ENCODE measurements at places on chromosomes 11 and 22.

GRCh38 chr11:36508743-36509142 is 1.3 kb downstream of the TRAF6 start:
- no peak for DNase-seq

DNA sequence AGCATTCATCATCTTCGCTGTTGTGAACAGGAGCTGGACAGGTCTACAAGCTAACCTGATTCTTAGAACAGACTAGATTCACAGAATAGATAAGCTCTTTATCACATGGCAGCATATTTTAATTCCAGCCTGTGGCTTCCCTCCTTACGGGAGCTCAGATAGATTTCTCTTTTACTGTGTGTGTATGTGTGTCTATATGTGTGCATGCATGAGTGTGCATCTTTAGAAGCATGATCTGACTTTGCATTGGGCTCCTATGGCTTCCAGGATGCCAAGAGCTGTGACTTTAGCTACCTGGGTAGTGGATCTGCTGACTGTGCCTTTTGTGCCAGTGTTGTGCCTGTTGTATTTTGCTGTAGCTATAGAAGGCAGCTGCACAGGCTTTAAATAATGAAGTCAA is 44.3 kb downstream of the ZNRF3 start:
- no peak for DNase-seq

GRCh38 chr22:19378344-19378674 is 53.2 kb downstream of the HIRA start:
- DNase-seq, result peak; percentile 20

DNA sequence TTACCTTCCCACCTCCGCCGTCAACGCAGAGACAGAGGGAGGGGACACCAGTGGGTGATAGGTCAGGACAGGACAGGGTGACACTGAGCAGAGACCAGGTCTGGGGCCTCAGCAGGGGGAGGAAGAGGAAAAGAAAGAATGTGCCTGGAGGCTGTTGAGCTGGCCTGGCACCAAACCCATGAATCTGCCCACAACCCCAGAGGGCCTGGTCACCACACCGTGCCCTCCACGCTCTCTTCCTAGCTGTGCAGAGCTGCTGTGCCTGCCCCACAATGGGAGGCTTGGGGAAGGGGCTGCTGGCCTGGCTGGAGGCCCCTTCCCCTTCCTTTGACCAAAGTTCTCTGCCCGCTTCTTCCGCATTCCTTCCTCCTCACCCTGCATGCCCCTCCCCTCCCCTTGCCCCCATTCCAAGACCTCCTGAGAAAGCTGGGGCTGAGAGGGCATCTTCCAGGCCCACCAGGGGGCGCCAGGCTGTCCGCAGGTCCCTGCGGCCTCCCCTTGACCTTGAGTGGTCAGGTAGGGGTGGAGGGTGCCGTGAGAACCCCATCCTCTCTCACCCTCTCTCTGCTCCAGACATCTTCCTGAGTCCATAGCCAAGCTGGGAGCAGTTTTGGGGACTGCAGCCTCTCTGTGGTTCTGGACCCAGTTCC is 11.0 kb upstream of the CACNA1I start:
- no peak for DNase-seq

DNA sequence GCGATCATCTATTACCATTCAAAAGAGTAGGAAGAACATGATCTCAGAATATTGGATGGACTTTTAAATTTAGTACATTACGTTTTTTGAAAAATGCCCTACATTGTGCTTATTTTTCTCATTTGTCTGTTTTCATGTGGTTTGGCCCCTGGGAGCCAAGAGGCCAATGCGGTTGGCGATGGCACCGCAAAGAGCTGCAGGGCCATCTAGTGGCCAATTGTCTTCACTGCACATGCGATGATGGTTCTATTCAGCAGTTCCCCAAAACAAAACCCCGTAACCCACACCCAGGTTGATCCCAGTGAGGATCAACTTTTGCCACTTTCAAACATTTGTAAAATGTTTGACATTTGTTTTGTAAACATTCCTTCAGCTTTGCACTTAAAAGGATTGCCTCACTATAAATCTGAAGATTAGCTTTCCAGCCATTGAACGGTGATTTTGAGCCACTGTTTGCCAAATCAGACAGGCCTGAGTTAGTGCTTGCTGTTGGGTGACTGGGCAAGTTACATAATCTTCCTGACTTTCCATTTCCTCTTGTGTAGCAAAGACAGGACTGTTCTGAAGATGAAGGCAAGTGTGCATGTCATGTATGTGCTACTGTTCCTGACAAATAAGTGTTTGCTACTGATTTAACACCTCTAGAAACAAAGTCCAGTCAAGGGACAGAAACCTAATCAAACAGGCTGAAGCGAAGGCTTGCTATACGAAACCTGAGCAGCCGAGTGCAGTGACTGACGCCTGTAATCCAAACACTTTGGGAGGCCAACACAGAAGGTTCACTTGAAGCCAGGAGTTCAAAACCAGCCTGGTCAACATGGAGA is 29.2 kb upstream of the XBP1 start:
- peak; percentile 74 for DNase-seq

- DNase-seq, result no peak
Measured at GRCh38 chr22:17114898-17115235, 6.3 kb downstream of the TMEM121B start.

DNA sequence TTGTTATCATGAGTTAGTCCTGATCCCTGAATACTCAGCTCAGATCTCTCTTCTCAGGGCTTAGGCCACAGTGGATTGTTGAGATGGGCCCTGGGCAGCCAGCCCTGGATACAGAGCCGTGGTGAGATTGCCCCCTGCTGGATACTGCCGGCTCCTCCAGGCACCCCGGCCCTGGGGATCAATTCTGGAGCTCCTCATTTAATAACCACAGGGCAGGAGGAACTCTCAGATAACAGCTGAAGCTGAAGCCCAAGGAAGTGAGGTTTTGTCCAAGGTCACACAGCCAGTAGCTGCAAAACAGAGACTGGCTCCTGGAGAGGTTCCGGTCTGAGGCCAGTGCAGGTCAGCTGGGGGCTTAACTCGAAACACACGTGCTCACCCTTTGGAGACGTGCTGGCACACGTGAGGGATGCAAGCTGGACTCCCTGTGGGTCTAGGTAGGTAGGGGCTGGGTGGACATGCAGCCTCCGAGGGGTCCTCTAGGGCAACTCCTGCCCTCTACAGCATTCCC is 16.0 kb downstream of the USH1C start:
- no peak for DNase-seq

DNA sequence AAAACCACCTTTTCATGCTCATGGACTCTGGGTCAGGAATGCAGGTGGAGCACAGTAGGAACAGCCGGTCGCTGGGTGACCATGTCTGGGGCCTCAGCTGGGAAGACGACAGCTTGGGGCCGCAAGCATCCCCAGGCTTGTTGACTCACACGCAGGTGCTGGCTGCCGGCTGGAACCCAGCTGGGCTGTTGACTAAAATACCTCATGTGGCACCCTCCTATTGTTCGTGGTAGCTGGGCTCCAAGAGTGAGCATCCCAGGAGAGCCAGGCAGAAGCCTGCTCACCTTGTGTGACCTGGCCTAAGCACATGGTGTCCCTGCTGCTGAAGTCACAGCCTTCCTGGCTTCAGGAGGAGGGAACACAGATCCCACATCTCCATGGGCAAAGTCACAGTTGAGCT is 9.4 kb downstream of the DPP3 start:
- no peak for DNase-seq

GRCh38 chr11:114152785-114153184 is 93.3 kb downstream of the ZBTB16 start:
- no peak for DNase-seq

GRCh38 chr22:33104147-33104854 is 46.1 kb upstream of the SYN3 start:
- DNase-seq, result no peak

DNA sequence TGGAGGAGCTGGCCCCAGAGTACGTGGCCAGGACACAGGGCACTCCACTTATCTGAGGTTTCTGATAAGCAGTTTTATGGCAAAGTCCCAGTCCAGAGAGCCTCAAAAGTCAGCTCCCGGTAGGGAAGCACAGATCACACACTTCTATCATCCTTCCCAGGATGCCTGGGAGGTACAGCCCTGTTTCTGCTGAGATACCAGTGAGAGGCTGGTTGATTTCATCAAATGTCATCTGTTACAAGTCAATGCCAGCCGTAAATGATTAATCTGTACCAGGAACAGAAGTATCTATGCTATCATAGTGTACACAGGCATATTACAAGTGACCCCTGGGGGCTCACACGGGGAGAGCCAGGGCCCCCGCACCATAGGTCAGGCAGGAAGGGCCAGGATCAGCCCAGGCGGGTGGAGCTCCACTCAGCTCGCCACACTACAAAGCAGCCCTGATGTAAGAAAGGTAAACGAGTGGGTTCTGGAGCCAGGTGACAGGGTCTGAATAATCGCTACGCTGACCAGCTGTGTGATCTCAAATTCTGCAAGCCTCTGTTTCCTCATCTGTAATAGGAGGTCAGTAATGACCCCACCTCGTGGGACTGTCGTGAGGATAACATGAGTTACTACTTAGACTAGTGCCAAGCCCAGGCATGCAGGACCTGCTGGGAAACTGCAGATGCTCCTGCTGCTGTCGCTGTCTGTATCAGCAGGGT is 17.6 kb downstream of the PLA2G6 start:
- DNase-seq, result no peak

GRCh38 chr11:71977090-71977489 is 21.6 kb upstream of the IL18BP start:
- no peak for DNase-seq

DNA sequence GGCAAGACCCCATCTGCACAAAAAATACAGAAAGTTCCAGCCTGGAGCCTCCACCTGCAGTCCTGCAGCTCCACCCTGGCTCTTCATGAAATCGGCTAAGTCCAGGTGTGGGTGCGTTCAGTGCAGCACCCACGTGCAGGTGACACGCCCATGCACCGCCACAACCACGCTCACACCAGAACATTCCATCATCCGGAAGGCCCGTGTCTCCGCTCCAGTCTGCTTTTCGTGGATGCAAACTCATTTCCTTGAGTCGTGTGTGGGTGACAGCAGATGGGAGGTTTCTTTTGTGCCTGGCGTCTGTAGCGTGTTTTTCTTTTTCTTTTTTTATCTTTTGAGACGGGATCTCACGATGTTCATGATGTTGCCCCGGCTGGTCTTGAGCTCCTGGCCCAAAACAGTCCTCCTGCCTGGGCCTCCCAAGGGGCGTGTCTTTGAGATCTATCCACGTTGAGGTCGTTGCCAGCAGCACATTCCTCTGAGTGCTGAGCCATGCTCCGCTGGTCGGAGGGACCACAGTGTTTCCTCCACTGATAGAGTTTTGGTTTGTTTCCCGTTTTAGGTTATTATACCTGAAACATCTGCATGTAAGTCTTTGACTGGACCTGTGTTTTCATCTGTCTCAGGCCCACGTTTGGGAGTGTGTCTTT is 7.2 kb downstream of the PTDSS2 start:
- no peak for DNase-seq

DNA sequence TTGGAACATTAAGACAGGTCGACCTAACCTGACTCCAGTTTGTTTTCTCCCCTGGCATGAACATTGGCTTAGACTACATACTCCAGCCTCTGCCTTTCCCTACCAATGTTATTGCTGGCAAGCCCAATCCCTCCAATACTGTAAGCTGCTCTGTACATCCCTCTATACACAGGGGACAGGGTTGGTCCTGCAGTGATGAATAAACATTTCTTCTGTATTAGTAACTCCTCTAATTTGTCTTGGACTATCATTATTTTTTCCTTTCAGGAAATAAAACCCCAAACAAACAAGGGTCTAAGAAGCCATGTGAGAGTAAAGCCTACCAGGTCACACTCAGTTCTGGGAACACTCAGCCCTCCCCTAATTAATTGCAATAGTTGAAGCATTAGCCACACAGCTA is 35.1 kb upstream of the FJX1 start:
- no peak for DNase-seq

DNA sequence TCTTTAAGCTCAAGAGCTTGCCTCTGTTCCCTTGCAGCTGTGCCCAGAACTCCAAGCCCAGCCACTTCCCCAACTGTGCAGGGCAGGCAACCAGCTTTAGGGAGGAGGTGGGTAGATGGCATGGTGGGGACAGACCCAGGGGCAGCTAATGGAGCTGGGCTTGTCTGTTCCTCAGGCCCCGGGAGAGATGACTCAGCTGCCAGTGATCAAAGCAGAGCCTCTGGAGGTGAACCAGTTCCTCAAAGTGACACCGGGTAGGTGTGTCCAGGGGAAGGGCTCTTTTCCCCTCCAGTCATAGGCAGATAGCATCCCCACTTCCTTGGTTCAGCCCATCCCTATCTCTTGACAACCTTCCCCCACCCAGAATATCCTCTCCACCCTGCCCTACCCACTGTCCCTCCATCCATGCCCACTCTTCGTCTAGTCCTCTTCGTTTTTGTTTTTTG is 32.4 kb downstream of the CREB3L1 start:
- DNase-seq, result no peak

DNA sequence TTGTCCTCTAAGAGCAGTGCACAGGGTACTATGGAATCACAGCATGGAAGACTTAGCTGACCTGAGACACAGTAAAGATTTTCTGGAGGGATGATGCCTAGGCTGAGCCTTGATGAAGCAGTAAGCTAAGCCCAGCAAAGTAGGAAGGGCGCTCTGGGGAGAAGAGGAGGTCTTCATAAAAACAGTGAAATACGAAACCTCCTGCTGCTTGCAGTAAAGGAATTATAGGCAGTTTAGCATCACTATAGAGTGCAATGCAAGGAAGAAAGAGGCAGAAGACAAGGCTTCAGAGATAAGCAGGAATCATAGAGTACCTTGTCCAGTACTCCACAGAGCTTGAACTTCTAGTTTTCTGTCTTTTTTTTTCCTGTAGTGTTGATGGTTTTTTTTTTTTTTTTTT is 555.7 kb upstream of the CADM1 start:
- DNase-seq, result no peak
